IMR-90 (cell line): ENCODE measurements at places on chromosomes 13 and 19.

- peaks cover 9% of the 10 kb centered on the region for H3K4me1 ChIP-seq
- peaks cover 45% of the 10 kb centered on the region for H3K36me3 ChIP-seq
- H3K27ac ChIP-seq: no peak overlapping the region
Observed at GRCh38 chr19:57245066-57245465, 4.6 kb downstream of the ZNF805 start.

DNA sequence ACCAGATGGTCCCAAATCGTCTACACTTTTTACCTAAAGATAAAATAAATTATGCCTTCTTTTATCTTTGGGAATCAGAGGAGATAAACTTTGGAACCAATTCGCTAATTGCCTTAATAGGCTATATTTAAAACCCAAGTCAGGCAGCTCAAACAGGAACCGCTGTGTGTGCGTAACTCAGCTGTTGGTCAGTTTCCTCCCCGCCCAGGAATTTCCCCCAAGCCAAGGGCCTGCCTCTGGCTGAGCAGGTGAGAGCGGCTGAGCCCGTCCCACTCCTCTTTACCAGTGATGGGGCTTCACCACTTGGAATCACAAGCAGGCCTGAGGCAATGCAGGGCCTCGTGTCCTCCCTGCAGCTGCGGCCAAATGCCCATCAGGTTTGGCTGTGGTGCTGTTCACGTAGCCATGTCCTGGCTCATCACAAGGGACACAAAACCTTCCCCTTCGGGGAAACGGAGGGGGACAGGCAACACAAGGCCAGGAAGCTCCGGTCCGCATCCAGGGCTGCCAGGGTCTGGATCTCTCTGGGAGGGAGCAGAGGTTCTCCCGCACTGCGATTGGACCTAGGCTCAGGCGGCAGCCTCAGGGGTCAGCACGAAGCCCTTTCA lies 503 bp upstream of the SLC7A9 start:
- no peaks in the 10 kb centered on the region for H3K27me3 ChIP-seq
- no peak overlapping the region for H3K4me3 ChIP-seq
- no peaks in the 10 kb centered on the region for H3K36me3 ChIP-seq
- no peak overlapping the region for H3K27ac ChIP-seq

DNA sequence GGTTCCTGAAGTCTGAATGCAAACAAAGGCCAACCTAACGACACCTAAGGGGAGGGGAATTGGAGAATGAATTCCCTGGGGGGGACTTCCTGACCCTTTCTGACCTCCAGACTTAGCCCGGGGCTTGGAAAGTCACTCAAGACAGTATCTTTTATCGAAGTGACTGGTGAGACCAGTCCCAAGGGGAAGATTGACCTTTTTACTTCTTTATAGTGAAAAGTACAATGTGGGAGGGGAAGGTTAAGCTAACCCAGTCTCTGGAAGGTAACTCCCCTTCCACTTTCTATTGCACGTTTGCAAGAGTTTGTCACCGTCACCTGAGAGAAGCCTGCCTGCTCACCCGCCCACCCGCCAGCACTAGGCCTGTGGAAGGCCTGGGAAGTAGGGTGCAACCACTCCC lies 111.9 kb downstream of the EFNB2 start:
- no peak for DNase-seq
- H3K4me1 ChIP-seq: no peaks in the 10 kb centered on the region
- H3K27me3 ChIP-seq: no peaks in the 10 kb centered on the region
- no peak overlapping the region for H3K4me3 ChIP-seq
- no peaks in the 10 kb centered on the region for H3K36me3 ChIP-seq

DNA sequence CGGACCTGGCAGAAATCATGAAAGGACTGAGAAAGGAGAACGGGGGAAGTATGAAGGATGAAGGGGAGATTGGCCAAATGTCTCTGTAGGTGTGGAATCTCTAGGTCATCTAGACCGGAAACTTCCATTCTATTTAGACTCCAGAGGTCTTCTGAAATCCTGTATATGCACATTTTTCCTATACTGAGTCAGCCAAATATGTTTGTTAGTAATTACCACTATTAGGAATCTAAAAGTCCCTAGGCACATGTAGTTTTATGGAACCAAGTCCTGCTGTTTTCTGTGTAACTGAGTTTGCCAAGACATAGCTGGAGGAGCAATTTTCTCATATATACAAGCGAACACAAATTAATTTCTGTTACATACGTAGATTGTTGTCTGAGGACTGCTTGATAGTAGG lies 498.1 kb downstream of the GPC5 start:
- no peak overlapping the region for H3K27ac ChIP-seq
- no peaks in the 10 kb centered on the region for H3K36me3 ChIP-seq
- H3K4me1 ChIP-seq: no peaks in the 10 kb centered on the region
- no peak for DNase-seq

GRCh38 chr13:112453874-112454647 lies 77.9 kb downstream of the SPACA7 start:
- no peaks in the 10 kb centered on the region for H3K36me3 ChIP-seq
- H3K4me3 ChIP-seq: no peak overlapping the region
- H3K4me1 ChIP-seq: no peaks in the 10 kb centered on the region
- H3K27ac ChIP-seq: no peak overlapping the region
- DNase-seq: no peak
- H3K27me3 ChIP-seq: peaks cover 2% of the 10 kb centered on the region; the same call in 1 of the 2 replicates
